ENCODE measurements at places on chromosomes 6 and 20. TPM values are rescaled to one million over a fixed set of nuclear protein-coding genes. Genes with fewer than 3 reads are reported as not detected.

MTFR2 gene
- total RNA-seq: 0.66 TPM

BTNL2 gene
- total RNA-seq: not detected

RIPOR3 gene
- total RNA-seq: 2.7 TPM

POPDC3 gene
- 9.0 TPM for total RNA-seq

C6orf52 gene
- 0.99 TPM for total RNA-seq

ARFGEF3 gene
- total RNA-seq: 9.8 TPM

DNA sequence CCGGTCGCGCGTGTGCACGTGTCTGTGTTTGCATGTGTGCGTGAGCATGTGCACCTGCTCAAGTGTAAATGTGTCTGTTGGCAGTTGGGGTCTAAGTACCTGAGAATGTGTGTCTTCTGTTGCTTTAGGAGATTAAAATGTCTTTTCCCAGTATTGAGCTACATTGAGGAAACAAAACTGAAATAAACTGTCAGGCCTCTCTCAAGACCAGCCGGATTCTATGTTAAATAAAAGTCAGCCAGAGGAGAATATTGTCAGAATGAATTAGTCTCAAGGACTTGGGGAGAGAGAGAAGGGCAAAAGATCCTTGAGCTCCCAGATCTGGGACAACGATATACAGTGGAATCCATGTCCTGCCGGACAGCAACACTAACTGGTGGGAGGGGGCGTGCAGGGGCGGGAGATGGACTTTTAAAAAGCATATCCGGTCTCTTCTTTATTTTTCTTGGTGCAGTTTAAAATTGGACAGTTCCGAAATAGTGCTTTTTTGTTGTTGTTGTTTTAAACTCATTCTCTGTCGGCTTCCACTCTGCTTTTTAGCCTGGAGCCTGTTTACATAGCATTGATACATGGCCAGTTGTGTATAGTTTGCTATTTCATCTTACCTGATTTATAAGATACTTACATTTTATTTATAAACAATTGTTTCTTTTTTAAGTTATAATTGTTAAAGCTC lies 3.3 kb upstream of the TBX18 start:
- no peaks in the 10 kb centered on the region for H3K36me3 ChIP-seq
- peak; percentile 50 for DNase-seq
- no peak overlapping the region for H3K27ac ChIP-seq
- H3K4me3 ChIP-seq: no peak overlapping the region
- H3K27me3 ChIP-seq: peaks cover 100% of the 10 kb centered on the region

GRCh38 chr20:62460678-62461077 lies 15.1 kb downstream of the GATA5 start:
- no peaks in the 10 kb centered on the region for H3K27me3 ChIP-seq
- H3K4me3 ChIP-seq: no peak overlapping the region
- H3K36me3 ChIP-seq: no peaks in the 10 kb centered on the region

GRCh38 chr20:23095499-23095898 lies 9.4 kb upstream of the CD93 start:
- no peak for DNase-seq
- no peaks in the 10 kb centered on the region for H3K36me3 ChIP-seq
- no peak overlapping the region for H3K27ac ChIP-seq
- H3K4me1 ChIP-seq: peaks cover 9% of the 10 kb centered on the region
- no peaks in the 10 kb centered on the region for H3K27me3 ChIP-seq

DNA sequence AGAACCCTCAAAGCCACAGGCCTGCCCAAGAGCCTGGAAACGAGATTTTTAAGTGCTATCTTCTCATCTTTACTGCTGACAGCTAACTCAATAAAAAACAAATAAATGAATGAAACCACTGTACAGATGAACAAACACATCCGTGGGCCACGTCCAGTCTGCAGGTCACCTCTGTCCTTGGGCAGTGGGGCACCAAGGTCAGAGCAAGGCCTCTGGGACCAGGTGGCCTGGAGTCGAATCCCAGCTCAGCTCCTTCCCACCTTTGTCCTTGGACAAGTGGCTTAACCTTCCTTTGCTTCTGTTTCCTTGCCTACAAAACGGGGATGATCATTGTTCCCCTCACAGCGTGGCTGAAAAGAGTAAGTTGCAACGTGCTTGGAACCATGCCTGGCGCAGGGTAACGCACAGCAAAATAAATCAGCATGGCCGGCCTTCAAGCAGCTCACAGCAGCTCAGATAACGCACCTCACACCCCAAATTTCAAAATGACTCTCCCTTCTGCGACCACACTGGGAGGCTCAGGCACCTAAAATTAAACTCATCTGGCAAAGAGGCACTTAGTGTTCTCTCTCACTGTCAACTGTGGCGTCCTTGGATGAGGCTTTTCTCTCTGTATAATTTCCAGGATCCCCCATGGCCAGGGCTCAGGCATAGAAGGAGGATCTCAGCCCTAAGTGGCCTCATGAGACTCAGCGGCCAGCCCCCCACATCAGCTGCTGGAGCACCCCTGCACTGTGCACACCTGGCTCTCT lies 35.7 kb downstream of the RRBP1 start:
- H3K4me1 ChIP-seq: peaks cover 82% of the 10 kb centered on the region
- H3K27me3 ChIP-seq: no peaks in the 10 kb centered on the region
- H3K4me3 ChIP-seq: no peak overlapping the region
- peaks cover 17% of the 10 kb centered on the region for H3K36me3 ChIP-seq
- H3K27ac ChIP-seq: no peak overlapping the region

DNA sequence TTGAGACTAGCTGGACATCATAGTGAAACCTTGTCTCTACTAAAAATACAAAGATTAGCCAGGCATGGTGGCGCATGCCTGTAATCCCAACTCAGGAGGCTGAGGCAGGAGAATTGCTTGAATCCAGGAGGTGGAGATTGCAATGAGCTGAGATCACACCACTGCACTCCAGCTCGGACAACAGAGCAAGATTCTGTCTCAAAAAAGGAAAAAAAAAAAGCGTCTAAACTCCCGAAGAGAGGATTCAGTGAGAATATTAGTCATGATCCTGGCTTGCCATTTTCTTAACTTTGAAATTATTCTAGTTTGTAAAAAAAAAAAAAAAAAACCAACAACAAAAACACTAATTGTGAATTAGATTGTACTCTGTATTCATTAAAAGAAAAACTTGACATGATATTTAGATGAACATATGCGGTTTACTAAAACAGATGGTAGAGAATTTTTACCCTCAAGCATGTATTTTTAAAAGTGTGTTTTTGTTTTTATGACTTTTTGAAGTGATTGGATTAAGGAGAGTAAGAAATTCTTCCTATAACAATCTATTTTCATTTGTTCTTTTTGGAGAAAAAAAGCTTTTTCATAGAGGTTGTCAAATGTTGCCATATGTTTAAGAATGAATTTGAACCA lies 80.7 kb downstream of the UST start:
- H3K27ac ChIP-seq: no peak overlapping the region
- H3K36me3 ChIP-seq: no peaks in the 10 kb centered on the region
- no peaks in the 10 kb centered on the region for H3K4me1 ChIP-seq
- no peak for DNase-seq
- no peaks in the 10 kb centered on the region for H3K27me3 ChIP-seq

- DNase-seq: no peak
- no peaks in the 10 kb centered on the region for H3K4me1 ChIP-seq
Measured at GRCh38 chr6:17839513-17840223, 132.9 kb upstream of the NUP153 start.

Measured in spinal cord (tissue), 10 donors.